ENCODE measurements at places on chromosomes 12 and 14.

DNA sequence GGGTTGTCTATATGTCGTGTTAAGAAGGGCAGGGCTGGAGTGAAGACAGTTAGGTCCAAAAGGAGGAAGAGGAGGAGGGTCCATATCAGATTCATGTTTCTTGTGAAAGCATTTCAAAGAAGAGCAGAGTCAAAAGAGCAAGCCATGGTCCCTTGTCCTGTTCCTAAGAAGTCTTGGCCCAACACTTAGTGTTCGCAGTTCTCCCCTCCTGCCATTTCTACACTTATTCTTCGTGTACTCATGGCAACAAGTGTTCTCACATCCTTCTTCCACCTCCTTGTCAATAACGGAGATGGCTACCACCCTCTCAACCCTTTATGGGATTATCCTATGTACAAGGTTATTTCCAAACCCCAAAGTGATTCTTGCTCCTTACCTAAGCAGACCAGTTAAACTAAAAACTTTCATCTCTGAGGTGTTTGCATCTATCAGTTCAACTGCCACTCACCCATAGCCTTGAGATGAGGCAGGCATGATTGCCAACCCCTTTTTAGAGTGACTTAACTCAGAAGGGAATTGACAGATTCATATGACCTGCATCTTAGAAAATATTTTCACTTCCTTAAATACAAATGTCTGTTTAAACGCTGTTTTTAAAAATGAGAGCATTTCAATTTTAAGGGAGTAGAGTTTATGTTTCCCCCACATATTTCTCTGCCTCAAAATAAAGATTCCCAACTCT lies 19.8 kb upstream of the RNASE2 start:
- DNase-seq, result no peak

DNA sequence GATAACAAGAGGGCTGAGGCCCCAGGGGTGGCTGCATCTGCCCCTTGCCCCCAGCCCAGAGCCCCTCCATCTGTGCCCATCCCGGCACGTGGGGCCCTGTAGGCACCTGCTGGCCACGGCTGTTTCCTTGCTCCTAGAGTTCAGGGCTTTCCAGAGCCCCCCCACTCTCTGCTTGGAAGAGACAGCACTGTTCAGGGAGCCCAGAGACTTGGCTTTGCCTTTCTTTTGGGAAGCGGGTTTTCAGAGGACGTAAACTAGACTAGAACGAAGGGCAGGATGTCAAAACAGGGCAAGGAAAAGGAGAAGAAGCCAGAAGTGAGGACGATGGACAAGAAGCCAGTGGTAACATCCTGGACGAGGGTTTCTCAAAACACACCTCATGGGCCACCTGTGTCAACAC lies 163.3 kb upstream of the LHX5 start:
- DNase-seq, result no peak

DNA sequence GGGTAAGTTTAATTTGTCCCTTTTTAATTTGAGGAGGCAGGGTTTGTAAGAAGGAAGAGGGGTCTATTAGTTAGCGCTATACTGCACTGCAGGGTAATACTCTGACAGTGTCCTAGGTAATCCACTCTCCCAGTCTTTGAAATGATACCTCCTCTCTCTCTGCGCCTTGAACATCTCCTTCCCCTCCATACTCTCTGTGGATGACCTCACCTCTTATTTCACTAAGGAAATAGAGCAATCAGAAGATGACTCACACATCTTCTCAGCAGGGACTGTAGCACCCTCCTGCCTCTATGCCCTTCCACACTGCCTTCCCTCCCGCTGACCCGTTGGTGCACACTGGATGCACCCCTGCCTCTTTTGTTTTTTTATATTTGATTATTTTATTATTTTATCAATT lies 94.2 kb downstream of the GRIP1 start:
- no peak for DNase-seq

- DNase-seq, result no peak
Measured at GRCh38 chr12:40569626-40570179, 122.5 kb upstream of the CNTN1 start.

DNA sequence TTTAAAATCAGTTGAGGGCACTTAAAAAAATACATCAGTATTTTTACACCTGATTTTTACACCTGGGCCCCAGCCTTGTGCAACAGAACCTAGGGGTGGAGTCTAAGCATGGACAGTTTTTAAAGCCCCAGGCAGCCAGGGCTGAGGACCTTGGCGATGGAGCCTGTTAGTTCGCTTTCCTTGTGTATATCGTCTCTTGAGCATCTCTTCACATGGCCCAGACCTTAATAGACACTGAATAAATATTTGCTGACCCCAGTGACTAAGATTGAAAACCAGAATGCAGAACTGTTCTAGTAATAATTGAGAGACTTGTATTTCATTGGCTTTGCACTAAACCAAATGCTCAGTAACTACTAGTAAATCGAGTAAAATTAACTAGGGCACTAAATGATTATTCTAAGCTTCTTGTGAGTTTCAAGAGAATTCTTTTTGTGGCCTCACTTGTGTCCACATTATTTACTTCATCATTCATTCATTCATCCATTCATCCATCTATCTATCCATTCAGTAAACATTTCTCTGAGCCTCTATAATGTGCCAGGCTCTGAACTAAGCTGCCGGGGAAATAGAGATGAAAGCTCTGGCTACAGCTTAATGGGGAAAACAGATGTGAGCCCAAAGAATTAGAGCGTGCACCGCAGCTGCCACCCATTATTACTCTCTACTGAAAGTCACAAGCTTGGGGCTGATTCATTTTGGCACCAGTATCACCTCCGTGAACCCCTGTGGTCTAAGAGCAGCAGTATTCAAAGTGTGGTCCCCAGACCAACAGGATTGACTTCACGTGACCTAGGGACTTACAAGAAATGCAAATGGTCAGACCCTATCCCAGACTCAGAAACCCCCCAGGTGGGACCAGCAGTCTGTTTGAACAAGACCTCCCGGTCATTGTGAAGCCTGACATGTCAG lies 30.7 kb upstream of the BCL7A start:
- DNase-seq, result no peak

DNA sequence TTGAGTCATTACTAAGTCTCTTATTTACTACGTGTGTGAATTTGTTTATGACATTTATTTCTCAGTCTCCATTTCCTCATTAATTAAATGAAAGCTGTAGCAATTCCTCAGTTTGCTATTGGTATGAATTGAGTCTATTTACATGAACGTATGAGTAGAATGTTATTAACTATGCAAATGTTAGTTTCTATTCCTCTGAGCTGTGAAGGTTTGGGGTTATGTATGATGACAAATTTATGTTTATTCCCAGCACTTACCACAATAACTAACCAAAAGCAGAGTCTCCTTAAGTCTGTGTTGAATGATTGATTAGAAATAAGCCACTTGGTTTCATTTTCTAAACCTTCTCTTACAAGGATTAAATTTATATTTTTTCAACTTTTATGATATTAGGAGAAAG lies 1340.9 kb downstream of the FSCB start:
- no peak for DNase-seq

DNA sequence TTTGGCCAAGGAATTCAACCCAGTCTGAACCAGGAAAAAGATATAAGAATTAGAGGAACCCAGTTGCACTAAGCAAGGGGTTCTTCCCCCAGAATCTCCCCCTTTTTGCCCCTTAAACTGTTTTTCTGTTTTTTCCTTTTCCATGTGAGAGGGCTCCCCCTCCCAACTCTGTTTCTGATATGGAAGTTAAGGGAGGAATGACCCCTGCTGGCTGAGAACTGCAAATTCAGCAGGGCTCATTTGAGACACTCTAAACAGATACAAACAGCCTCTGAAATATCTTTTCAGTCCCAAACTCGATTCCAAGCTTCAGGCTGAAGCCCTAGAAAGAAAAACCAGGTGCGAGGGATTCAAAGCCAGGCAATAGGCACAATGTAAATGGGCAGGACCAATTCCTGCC lies 132.7 kb downstream of the SLC41A2 start:
- DNase-seq, result no peak

DNA sequence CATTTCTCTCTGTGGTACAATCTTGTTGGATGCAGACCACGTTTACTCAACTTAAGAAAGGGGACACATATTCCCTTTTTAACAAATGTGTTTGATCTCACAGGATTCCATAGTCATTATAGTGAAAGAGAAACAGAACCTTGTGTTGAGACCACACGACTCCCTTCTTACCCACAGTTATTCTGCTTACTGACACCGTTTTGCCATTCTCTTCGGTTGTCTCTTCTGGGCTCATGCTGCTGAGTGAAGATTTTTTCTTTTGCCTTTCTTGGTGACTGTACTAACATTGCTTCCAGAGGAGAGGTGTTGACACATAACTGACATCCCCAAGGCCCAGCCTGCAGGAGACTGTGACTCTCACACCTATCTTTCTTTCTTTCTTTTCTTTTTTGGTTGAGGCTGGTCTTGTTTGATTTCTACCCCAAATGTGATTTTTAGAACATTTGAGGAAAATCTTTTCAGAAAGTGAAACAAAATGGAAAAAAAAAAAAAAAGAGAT lies 61.2 kb upstream of the OTOGL start:
- DNase-seq, result no peak

DNA sequence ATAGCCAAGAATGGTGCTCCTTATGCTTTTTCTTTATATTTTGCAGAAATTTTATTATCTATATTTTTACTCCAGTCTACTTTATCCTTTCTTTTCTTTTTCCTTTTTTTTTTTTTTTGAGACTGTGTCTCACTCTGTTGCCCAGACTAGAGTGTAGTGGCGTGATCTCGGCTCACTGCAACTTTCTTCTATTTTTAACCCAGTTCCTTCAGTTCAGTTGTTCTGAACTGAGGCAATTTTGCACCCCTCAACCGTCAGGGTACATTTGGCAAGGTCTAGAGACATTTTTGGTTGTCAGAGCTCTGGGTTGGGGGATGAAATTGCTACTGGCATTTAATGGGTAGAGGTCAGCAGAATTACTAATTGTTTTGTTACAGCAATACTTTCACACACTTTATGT lies 75.7 kb downstream of the DIP2B start:
- no peak for DNase-seq

DNA sequence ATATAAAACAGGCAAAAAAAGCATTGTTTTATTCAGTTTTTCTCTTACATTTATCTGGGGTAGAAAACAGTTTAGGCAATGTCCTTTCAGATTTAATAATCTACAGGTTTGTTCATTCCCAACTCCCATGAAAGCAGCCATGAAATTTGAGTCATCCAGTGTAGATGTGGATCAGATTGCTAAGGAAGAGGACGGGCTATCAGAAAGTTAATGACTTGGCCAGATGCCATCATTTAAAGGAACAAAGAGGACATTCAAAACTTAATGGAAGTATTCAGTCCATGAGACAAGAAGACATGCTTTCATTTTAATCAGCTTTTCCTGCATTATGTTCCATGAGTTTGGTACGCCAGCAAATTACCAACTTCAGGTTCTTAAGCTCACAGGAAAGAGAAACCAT lies 31.1 kb upstream of the POC1B start:
- DNase-seq, result no peak

DNA sequence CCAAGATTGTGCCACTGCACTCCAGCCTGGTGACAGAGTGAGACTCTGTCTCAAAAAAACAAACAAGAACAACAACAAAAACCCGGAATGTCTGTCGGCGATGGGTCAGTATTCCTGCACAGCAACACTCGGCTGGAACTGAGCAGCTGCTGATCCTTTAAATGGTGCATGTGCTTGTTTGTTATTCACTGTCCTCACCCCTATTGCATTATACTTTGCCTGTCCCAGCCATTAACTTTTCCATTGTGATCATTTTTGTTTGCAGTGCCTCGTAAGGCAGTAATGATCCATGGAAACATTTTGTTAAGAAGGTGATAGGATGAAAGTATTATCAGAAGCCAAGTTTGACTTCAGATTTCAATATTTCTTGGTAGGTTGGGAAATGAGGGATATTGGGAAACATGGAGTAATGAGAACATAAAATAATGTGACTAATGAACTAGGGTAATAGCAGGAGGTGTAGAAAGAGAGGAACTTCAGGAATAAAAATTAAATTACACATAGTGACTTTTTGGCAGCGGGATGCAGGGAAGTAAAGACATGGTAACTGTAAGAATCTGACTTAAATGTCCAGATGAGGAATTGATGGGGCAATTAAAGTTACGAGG lies 6.1 kb downstream of the ACSS3 start:
- DNase-seq, result no peak

DNA sequence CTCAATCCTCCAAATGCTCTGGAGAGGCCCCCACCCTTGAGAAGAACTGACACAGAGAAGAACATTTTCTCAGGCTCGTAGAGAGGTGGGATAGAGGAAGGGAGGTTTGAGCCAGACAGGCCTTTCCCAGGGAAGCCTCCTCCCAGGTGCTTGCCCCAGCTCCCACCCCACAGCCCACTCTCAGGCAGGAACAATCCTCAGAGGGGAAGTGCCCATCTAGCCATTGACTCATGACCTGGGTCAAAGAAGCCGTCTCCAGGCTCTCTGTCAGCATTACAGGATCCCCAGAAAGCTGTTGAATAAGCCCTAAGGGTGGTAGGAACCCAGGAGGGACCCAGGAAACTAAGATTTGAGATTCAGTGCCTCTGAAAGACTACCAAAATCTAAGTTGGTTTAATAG lies 3.8 kb downstream of the AQP6 start:
- no peak for DNase-seq

DNA sequence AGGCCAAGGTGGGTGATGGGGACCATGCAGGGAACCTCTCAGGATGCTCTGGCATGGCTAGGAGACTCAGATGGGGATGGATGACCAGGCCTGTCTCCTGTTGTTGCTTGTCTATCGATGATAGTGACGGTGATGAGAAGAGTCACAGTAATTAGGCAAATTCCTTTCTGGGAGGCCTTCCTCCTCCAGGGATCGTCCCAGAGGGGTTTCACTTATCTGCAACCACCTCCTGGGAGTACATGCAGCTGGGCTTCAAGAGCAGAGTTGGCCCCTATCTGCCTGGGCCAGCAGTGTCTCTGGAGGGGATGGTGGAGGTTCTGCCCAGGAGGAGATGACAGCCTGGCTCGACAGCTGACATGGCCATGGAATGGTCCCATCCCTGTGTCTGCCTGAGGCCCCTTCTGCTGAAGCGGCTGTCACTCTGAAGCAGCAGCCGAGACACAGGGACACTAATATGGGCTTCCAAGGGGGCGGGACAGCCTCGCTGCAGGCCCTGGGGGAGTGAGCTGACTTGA lies 27.5 kb upstream of the OAS1 start:
- no peak for DNase-seq

DNA sequence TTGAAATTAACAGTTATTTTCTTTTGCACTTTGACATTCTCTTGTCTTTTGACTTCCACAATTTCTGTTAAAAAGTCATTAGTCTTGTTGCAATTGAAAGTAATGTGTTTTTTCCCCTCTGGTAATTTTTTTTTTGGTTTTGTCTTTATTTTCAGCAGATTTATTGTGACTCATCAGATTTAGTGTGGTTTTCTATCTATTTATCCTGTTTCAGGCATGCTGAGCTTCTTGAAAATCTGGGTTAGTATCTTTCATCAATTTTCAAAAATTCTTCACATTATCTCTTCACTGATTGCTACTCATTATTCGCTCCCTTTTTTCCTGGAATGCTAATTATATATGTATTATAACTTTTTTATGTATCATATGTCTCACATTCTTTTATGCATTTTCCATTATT lies 15.3 kb upstream of the NTF3 start:
- no peak for DNase-seq

GRCh38 chr12:54419088-54419887 lies at the start of gene ITGA5:
TSS of gene ITGA5 (minus strand) at chr12:54419266. CDS start at chr12:54419198, 68 bp downstream.
- peak; percentile 60 for DNase-seq

- peak; percentile 65 for DNase-seq
Measured at GRCh38 chr14:75295491-75296345, 17.1 kb downstream of the FOS start.

GRCh38 chr12:15774819-15775218 lies 14.4 kb downstream of the EPS8 start:
- no peak for DNase-seq

GRCh38 chr12:27973487-27973890 lies 956 bp upstream of the PTHLH start:
- DNase-seq, result no peak
